CD4-positive, alpha-beta T cell treated with Interleukin-12 subunit alpha and Interleukin-12 subunit beta, for 1 hour (primary cell): ENCODE measurements at places on chromosomes 7 and 10.

DNA sequence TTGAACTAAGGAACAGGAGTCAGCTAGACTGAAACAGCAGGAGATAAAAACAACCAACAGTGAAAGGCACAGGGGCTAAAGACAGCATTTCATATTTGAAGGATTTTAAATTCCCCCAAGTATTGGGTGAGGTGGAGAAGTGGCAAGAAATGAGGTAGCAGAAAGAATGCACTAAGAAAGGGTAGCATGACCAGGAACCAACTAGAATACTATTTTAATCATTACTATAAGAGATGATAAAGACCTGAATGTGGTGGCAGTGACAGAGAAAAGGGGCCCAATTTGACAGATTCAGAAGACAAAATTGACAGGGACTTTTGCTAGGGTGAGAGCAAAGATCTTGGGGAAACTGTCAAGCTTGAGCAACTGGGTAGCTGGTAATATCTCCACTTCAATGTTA, 94.9 kb downstream of the ARHGAP12 start:
- DNase-seq, result no peak

DNA sequence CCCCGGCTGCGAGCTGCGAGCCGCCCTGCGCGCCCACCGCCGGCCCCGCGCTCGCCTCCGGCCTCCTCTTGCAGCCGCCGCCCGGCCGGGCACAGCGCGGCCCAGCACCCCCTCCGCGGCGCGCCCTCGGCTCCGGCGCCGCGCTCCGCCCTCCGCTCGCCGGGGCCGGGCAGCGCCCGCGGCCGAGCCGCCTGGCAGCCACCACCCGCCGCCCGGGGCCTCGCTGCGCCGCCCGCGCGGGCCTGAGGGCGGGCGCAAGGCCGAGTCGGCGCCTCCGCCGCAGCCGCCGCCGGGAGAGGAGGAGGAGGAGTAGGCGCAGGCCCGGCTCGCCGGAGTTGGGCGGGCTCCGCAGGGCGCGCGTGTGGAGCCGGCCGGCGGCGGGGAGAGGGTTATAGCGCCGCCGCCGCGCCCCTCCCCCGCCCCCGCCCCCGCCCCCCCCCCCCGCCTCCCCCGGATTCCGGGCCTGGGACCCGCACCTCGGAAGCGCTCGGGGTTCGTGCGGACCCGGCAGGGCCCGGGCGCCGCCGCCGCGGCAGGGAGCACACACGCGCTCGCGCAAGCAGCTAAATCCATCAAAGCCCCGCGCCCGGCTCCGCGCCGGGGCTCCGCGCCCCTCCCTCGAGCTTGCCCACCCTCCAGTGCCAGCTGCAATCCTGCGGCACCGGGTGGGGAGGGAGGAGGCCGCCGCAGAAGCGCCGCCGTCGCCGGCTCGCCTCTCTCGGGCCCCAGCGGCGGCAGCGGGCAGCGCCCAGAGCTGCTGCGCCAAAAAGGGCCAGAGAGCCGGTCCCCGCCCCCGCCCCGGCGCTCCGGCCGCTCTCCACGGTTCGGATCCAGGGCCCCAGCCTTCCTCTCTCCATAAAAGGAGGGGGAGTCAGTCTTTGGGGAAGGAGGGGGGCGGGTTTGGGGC, at the start of gene PDGFA:
Gene PDGFA, minus strand, starts transcription at position 363 of the 907 bp plus-strand sequence. CDS start 845 bp downstream, outside the sequence.
- no peak for DNase-seq

GRCh38 chr10:124799211-124799610, 2.4 kb upstream of the ABRAXAS2 start:
- no peak for DNase-seq

GRCh38 chr7:149822353-149822943, 15.7 kb upstream of the ZNF862 start:
- DNase-seq, result no peak

DNA sequence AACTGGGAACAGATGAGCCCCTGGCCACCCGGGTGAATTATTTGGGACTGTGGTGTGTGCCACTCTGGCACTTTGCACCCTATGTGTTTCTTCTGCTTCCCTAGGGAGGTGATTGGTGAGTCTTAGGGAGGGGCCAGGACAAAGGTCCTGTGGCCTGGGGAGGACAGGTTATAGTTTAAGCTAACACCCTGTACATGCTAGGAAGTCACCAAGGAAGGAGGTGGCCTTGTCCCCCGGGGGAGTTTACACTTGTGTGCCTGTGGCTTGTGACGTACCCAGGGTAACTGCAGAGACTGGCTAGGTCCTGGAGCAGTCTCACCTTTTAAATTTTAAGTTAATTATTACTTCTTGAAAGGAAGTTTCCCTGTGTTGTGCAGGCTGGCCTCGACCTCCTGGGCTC, 196.2 kb downstream of the BAMBI start:
- no peak for DNase-seq

GRCh38 chr7:3200504-3200903, 100.5 kb upstream of the SDK1 start:
- DNase-seq, result peak; percentile 22

DNA sequence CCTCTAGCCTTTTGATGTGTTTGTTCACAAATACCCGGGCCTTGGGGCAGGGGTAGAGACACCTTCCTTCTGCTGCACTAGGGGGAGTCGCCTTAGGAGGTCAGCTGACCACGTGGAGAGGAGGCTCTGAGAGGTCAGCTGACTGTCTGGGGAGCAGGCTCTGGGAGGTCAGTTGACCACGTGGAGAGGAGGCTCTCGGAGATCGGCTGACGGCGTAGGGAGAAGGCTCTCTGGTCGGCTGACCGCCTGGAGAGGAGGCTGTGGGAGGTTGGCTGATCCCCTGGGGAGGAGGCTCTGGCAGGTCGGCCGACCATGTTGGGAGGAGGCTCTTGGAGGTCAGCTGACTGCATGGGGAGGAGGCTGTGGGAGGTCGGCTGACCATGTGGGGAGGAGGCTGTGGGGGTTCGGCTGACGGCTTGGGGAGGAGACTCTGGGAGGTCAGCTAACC, 59.6 kb upstream of the LYZL1 start:
- no peak for DNase-seq

DNA sequence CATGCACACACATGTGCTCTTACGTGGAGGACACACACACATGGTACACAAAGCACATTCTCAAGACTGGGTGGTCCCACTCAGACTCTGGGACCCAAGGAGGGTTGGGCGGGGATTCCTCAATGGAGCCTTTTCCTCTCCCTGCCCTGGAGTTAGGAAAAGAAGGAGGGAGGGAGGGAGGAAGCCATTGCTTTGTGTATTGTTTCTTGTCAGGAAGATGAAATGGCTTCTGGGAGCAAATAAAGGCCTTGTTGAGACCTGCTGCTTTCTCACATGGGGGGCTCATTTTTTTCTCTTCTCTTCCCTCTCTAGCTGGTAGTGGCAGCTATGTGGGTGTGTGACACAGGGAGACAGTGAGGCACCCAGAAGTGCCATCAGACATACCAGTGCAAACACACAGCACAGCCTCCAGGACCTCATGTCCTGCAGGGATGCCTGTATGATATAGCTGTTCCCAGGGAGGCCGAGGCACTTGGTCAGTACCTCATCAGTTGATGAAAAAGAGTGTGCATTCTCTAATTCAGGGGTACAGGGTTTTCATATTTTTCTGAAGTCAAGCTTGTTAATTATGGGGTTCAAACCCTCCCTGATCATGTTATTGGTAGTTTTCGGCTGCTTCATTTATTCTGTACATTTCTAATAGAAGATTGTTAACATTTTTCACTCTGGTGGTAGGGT, 5.7 kb downstream of the AQP1 start:
- DNase-seq, result no peak
